ENCODE measurements at places on chromosomes 12 and 14.

DNA sequence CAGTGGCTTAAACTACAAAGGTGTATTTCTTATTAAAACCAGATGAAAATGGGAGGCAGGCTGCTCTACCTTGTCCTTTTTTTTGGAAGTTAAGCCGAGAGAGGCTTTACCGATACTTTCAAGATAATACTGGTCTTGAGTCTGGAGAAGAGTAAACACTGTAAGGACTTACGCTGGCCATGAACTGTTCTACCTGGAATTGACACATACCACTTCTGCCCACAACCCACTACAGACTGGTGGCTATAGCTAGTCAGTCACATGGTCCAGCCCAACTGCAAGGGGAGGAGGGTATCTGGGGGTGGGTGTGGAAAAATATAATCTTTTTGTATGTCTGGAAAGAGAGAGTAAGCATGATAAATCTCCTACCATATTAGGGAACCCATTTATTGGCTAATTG, 4.4 kb upstream of the FUT8 start:
- no peak for DNase-seq

- DNase-seq, result no peak
Measured at GRCh38 chr12:5997260-5997659, 52.2 kb upstream of the ANO2 start.

DNA sequence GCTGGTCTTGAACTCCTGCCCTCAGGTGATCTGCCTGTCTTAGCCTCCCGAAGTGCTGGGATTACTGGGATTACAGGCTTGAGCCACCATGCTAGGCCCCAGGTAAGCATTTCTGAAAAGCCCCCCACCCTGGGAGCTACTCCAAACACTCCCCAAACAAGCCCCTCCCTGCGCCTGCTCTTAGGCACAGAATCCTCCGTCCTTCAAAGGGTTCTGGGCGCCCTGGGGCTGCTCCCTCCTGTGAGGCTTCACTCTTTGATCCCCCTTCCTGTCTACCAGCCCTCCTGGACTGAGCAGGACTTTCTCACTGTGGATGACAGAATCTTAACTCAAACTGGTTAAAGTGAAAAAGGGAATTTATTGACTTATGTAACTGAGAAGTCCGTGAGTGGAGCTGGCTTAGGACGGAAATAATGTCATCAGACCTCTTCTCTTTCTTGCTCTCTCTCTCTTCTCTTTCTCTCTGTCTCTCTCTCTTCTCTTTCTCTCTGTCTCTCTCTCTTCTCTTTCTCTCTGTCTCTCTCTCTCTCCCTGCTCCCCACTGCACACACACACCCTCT, 66.9 kb upstream of the CLMN start:
- no peak for DNase-seq

DNA sequence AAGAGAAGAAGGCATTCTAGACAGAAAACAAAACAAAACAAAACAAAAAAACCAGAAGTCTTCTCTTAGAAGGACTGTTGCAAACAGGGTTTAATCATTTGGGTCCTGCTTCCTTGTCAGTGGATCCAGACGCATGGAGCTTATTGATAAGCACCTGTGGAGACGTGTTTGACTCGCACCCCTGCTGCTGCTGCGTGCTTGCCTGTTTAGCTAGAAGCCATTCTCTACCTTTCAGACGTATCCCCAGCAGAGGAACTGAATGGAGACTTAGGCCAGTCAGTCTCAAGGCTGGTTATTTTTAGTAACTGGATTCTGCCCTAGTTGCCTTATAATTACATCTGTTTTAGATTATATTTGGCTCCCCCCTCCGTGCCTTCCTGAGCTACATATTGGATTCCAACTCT, 186.1 kb upstream of the EEA1 start:
- no peak for DNase-seq

DNA sequence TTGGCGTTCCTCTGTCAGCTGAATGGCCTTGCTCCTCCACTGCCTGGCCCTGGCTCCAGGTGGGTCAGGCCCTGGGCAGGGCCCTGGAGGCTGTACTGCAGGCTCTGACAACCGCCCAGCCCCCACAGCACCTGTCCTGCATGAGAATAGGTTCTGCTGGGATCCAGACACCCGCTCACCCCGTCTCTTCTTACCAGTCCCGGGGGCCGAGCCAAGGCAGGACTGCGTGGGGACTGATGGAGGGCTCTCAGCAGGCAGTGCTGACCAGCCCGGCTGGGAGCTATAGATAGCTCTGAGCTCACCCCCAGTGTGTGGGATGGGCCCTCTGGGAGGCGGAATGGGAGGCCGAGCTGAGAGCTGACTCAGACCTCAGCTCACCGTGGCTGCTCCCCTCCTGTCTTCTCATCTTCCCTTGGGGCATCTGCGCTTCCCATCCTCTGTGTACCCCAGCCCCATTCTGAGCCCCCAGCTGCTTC, 39.6 kb downstream of the TEAD4 start:
- peak; percentile 23 for DNase-seq

DNA sequence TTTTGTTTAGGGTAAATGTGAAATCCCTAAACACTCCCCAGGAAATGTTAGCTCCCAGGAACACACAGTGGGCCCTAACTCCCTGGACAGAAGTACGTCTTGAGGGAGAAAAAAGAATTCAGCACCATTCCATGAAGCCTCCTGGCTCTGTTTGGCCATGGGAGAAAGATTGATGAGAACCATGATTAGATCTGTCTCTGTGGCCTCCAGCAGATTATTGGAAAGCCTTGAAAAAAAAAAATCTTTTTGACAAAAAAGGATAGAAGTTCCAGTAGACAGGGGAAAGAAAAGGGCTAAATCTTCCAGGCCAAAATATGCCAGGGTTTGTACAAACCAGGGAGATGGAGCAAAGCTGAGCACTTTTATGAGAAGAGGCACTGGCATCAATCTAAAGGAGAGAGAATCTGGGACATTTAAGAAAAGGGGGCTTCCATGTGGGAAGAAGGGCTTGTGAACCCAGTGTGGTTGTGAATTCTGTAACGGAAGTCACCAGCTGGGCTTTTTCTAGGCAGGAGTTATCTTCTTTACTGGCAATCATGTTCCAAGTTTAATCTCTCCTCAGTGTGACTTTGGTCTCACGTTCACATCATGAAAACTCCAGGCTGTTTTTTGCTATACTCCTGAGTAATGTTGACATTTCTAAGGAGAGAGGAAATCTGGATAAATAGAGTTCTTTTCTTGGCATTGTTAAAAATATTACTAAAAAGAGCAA, 426.7 kb downstream of the RAD51B start:
- no peak for DNase-seq

DNA sequence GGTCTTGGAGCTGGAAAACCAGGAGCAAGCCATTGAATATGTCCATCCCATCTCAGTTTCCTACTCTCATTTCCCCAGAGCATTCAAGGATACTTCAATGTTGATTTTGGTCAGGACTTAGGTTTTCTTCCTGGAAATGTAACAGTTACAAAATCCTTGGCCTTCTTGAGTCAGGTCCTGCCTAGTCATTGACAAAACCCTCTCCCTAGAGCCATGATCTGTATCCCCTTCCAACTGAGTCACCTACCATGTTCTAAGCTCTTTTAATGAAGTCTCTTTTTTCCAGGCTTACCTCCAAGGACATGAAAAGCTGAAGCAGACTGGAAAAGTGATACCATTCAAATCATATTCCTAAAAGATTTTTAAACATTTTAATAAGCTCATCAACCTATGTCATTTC, 549.2 kb downstream of the GALC start:
- no peak for DNase-seq

Measured in GM04503 (cell line).